ENCODE measurements at places on chromosomes 13 and 19.

DNA sequence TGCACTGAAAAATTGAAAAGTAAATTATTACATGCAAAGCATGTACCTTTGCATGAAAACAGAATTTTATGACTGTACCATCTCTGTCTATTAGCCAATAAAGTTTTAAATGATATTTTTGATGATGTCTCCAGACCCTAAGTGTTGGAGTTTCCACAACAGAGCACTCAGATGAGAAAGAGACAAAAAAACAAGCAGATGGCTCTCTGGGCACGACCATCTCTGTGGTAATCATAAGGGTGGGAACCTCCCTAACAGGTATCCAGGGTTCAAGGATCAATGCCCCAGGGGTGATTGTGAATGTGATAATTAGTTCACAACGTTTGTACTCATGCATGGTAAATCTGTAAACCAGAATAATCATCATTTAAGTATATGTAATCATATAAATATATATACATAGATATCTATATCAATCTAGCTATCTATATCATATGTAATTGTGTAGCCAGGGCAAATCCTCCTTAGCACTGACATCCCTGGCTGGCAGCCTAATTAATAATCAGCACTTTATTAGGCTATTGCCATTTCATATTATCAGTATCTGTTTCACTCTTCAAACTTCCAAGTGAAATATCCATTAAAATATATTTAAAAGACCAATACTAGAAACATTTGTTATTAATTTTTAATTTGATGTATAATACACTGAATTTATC, 41.2 kb upstream of the FAM124A start:
- no peak for DNase-seq

DNA sequence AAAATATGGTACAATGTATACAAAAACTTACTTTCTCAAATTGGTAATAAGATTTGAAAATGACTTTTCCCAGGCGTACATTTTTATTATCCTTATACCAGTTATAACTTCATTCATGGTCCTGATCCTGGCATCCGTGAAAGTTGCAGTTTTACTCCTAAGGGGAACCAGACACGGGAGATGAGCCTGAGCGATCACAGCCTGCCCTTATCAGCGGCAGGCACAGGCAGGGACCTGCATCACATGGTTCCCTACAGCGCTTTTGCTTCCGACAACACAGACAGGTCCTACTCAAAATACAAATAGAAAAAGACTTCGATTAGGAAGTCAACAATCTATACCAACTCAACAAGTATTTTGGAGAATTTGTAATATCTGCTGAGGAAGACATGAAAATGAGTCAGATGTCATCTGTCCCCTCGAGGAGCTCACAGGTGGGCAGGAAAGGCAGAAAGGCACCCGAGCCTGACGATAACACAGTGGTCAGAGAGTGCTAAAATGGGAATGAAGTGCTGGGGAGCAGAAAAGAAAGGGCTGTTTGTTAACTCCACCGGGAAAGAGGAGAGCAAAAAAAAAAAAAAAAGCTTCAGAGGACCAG, 93.4 kb downstream of the ABCC4 start:
- DNase-seq, result no peak

- no peak for DNase-seq
Observed at GRCh38 chr13:72745260-72745659, 17.5 kb downstream of the BORA start.

GRCh38 chr13:21576426-21576825, 27.5 kb downstream of the MICU2 start:
- DNase-seq, result no peak

- no peak for DNase-seq
Observed at GRCh38 chr13:97110936-97111335, 111.2 kb upstream of the MBNL2 start.

GRCh38 chr13:72120632-72121031, 253.6 kb upstream of the DACH1 start:
- no peak for DNase-seq

DNA sequence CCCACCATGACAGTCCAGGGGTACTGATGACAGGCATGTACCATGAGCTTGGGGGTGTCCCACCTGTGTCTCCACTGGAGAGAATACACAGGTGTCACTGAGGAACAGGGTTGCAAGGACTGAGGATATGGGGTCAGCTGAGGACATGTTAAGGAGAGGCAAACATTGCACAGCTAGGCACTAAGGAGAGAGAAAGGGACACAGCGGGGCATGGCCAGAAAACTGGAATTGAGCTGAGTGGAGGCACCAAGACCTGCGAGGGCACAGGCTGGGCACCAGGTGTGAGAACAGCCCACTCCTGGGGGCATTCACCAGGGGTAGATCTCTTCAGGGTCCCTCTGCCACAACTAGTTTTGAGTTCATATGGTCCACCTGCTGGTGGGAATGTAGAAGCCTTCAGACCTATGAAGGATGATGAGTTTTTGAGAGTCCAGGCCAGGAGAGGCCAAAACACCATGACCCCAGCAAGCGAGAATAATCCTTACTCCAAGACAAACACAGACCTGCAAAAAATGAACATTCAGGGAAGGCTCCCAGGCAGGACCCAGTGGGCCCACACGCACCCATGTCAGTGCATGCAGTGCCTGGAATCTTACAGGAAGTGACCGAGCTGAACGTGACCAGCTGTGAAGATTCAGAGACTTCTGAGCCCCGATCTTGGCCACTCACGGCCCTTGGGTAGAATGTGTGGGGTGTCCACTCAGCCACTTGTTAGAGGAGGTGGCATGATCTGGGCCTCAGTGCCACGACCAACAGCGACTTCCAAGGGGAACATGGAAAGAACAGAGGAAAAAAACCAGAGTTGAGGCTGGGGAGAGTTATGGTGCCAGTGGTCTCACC, 1.4 kb upstream of the ZNF584 start:
- no peak for DNase-seq

GRCh38 chr13:33132644-33133440, 116.6 kb downstream of the KL start:
- DNase-seq, result no peak

- DNase-seq, result peak; percentile 26
Observed at GRCh38 chr13:110616103-110617101, 1.1 kb downstream of the NAXD start.
